ENCODE measurements at places on chromosomes 2 and 18.
A peak's percentile ranks its signal among the peaks of the same experiment; 100 is the strongest.

DNA sequence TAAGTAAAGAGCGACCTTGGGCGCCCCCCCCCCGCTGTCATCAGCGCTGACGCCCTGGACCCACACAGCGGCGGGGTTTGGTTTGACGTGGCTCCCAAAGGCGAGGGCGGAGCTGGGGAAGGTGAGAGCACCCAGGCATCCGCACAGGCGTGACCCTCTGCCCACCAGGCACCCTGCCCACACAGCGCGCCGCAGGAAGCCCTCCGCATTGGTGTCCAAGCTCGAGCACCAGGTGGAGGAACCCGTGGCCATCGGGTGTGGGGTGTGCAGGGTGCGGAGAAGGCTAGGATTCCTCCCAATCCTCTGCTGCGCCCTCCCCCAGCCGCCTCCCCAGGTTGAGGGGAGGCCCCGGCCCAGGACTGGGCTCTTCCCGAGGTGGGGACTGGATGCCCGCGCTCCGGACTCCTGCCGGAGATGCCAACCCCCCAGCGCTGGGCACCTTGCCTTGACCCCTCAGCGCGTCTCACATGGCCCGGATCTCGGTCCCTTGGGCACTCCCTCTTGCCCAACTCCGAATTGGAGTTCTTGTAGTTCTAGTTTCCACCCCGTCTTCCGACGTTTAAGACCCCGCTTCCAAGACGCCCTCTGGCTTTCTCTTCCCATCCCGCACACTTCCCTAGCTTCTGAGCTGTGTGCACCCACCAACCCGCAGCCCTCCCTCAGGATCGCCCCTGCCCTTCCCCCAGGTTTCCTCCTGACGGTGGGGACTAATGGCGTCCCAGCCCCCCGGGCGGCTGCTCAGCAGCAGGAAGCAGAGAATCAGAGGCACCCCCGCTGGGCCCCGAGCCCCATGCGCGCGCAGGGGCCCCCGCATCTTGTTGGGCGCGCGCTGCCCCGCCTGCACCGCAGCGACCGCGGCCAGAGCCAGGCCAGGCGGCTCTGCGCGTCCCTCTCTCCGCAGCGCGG is 25.9 kb upstream of the RESP18 start:
- DNase-seq = peak; percentile 68

GRCh38 chr2:97741251-97741650 is 27.9 kb downstream of the ZAP70 start:
- DNase-seq = peak; percentile 53

- DNase-seq = no peak
Measured at GRCh38 chr18:2953935-2954653, 58.9 kb downstream of the LPIN2 start.

GRCh38 chr2:223916181-223916920 is 28.8 kb downstream of the WDFY1 start:
- DNase-seq = no peak

DNA sequence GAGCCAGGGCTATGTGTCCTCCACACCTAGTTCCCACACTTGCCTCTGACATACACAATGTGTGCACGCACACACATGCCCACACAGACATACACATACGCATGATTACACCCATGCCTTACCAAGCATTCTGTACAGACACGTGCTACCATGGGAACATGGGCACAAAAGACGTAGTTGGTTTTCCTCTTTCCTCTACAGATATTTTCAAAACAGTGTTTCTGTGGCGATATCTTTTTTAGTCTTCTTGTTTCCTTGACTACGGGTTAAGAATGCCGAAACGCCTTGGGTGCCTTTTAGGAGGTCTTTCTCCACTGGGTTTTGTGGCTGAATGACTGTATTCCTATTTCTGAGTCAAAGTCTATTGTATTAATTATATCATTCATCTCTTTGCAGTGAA is 75.5 kb upstream of the SPTBN1 start:
- DNase-seq = no peak

- no peak for DNase-seq
Measured at GRCh38 chr2:219596954-219597551, 604 bp upstream of the STK11IP start.
